ENCODE measurements at places on chromosomes 2 and 18.

DNA sequence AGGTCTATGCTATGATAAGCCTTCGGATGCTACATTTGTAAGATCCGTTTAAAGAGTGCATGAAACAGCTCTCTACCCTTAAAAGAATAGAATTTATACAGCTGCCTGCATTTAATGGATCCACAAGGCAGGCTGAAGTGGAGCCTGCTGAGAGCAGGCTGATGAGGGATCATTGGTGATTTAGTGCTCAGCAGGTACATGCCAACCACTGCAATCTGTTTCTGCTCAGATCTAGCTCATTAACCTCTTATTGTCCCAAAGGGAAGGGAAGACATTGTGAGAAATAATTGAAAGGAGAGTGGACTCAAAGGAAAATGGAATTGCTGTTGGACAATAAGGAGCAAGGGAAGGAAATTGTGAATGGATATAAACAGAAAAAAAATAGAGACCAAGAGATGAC, 822.6 kb downstream of the TRIB2 start:
- no peak for DNase-seq

DNA sequence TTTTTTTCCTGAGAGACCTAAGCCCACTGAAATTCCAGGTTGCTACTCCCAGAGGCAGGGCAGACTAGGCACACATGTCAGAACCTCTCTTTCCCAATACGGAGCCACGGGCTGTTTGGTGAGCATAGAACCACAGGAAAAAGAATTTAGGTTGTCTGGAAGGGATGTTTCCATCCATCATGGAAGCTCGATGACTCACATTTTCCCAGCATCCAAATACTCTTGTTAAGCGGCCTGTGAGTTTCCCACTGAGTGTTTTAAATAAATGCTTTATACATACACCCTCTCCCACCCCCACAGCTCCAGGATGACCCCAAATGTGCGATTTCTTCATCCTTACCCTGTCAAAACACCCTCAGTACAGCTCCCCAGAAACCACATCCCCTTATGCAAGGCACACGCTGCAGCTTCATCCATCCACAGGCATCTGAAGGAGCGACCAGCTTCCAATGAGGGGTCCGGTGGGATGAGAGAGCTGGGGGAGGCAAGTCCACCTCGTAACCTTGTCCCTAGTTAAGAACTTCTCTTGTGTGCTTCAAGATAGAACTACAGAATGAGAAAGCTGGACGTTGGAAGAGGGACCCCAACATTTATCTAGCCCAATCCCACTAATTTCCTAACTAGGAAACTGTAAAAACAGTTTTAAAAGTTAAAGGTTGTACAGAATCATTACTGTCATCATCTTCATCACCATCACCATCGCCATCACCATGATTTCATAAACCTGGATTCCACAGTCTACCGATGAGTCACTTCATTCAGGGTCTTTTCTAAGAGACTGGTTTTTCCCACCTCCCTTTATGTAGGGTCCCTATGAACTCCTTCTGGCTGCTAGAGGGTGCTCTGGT, 63.5 kb upstream of the FZD7 start:
- DNase-seq: no peak

GRCh38 chr2:46275995-46276394, 21.2 kb upstream of the EPAS1 start:
- no peak for DNase-seq

DNA sequence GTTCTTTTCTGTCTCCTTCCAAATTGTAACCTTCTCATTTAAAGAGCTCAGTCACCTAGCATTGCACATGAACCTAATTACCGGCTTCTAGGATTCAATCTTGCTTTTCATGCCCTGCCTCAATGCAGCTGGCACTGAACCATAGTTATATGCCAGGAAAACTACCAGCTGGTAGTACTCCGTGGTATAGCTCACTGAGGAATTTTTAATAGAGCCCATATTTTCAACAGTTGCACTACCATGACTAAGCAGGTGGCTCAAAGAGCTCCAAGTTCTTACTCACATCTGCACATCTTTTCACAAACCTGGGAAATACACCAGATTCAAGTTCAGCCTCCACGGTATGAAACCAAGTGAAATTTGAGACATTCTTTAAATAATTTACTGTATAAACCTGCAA, 363.5 kb downstream of the GRB14 start:
- DNase-seq: no peak

Data from CD4-positive, alpha-beta T cell treated with Interleukin-6 at 100 ng/mL for 8 hours (primary cell).